ENCODE measurements at places on chromosomes 16 and 17.

- DNase-seq = no peak
These were observed 20.5 kb downstream of the CLEC16A start for GRCh38 chr16:10964891-10965326.

GRCh38 chr17:1229900-1230501, 40.2 kb upstream of the BHLHA9 start:
- DNase-seq = no peak

- DNase-seq = no peak
These were observed 183.0 kb downstream of the FOXL1 start for GRCh38 chr16:86761111-86762031.

- DNase-seq = no peak
These were observed 313.1 kb upstream of the TNRC6C start for GRCh38 chr17:77645072-77646045.

GRCh38 chr17:46179375-46179999, 13.7 kb downstream of the KANSL1 start:
- no peak for DNase-seq

DNA sequence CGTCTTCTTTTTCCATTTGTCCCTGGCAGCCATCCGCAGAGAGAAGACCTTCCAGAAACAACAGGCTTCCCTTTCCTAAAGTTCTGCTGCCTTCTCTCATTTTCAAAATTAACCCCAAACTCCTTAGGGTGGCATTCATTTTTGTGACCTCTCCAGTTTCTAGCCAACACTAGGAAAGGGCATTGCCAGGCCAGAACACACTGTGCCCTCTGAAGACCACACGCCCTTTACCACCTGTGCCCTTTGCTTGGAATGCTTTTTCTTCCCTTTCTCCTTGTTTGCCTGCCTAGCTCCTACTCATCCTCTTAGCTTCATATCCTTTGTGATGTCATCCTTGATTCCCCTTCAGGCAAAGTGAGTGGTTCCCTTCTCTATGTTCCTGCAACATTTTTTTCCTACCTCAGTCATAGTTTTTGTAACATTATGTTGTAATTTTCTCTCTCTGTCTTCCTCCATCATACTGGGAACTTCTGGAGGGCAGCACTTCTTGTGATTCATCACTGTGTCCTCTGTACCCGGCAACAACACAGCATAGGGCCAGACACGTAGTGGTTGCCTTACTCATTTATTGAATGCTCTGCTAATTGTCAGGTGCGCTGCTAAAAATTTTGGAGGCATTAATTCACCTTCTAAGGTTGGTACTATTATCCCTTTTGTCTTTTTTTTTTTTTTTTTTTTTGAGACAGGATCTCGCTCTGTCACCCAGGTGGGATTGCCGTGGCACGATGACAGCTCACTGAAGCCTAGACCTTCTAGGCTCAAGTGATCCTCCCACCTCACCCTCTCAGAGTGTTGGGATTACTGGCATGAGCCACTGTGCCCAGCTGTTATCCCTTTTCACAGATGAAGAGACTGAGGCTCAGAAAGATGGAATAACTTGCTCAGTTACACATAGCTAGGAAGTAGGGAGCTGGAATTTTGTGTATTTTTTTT, 1.0 kb downstream of the KAT8 start:
- no peak for DNase-seq

- DNase-seq = no peak
These were observed 233.5 kb upstream of the RPL38 start for GRCh38 chr17:73969956-73970355.

- DNase-seq = no peak
These were observed 14.2 kb downstream of the CDH16 start for GRCh38 chr16:66904428-66904845.

DNA sequence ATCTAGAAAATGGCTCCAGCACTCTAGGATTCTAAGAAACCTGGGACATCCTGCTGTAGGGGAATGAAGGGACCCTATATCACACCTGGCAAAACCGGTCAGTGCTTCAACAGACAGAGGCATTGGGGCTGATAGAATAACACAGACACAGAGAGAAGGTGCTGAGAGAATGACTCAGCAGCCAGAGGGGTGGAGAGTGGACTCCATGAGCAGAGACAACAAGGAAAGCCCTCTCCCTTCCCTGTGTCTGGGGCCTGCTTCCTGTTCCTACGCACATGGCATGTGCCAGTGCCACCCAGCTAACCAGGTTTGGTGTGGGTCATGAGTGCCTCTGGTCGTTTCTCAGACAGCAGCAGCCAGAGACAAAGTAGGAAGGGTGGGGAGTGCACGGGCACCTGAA, 140.3 kb downstream of the CCT6B start:
- DNase-seq = no peak
